ENCODE measurements at places on chromosomes 5 and 9. TPM values are rescaled to one million over a fixed set of nuclear protein-coding genes. Genes with fewer than 3 reads are reported as not detected.

The SAP30L gene
- 13.2 TPM for total RNA-seq

The CDO1 gene
- total RNA-seq = 18.4 TPM

The HBEGF gene
- total RNA-seq = 2.4 TPM

The CDH10 gene
- total RNA-seq = 0.65 TPM

The KIF12 gene
- 0.59 TPM for total RNA-seq

The EIF4E1B gene
- 0.68 TPM for total RNA-seq

The PCDHA11 gene
- total RNA-seq = 6.3 TPM

The SPINK4 gene
- total RNA-seq = not detected

The SLC44A1 gene
- 41.4 TPM for total RNA-seq

The KYAT1 gene
- total RNA-seq = 29.1 TPM

The NDST1 gene
- total RNA-seq = 45.6 TPM

The MTMR12 gene
- 20.0 TPM for total RNA-seq

The LCP2 gene
- total RNA-seq = not detected

The BTNL9 gene
- total RNA-seq = 0.24 TPM

The CACNA1B gene
- 1.5 TPM for total RNA-seq

The HRH2 gene
- 0.19 TPM for total RNA-seq

The PCDHGA9 gene
- total RNA-seq = 2.2 TPM

GRCh38 chr5:112634166-112634565, 103.5 kb upstream of the APC start:
- no peaks in the 10 kb centered on the region for H3K27me3 ChIP-seq
- no peaks in the 10 kb centered on the region for H3K36me3 ChIP-seq
- H3K4me1 ChIP-seq = no peaks in the 10 kb centered on the region
- no peak overlapping the region for H3K27ac ChIP-seq
- no peak for DNase-seq

GRCh38 chr9:115362640-115363039, 244.7 kb upstream of the TNC start:
- no peaks in the 10 kb centered on the region for H3K27me3 ChIP-seq
- H3K4me1 ChIP-seq = peaks cover 11% of the 10 kb centered on the region
- H3K4me3 ChIP-seq = no peak overlapping the region
- no peaks in the 10 kb centered on the region for H3K36me3 ChIP-seq
- DNase-seq = no peak
- H3K27ac ChIP-seq = no peak overlapping the region

DNA sequence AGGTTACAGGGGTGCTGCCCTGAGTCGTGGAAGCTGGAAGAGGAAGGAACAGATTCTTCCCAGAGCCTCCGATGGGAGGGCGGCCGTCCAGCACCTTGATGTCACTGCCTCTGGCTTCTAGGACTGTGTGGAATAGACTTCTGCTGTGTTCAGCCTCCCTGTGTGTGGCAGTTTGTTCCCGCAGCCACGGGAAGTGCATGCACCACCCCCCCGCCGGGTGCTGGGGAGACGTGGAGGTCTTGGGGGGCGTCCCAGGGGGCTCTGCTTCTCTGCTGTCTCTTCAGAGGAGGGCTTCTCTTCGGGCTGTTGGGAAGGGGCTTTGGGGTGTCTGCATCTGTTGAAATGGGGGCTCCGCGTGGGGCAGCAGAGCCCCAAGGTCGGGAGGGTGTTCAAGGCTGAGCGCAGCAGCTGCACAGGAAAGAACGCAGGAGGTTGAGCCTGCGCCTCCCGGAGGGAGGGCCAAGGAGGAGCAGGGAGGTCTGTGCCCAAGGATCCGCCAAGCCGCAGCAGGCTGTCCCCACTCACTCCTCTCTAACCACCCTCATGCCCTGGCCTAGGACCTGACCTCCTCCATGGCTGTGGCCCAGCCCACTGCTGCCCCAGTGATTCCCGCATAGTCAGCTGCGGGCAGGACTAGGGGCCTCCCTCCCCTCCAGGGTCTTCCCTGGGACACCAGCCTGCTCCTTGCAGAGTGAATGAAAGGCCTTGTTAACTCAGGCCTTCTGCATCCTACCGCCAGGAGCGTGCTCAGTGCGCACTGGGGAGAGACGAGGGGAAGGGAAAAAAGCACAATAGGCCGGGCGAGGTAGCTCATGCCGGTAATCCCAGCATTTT, 45.0 kb downstream of the ROPN1L start:
- no peaks in the 10 kb centered on the region for H3K27me3 ChIP-seq
- no peaks in the 10 kb centered on the region for H3K4me1 ChIP-seq
- no peak overlapping the region for H3K27ac ChIP-seq
- DNase-seq = no peak
- H3K36me3 ChIP-seq = no peaks in the 10 kb centered on the region

GRCh38 chr5:127931396-127931795, 152.2 kb upstream of the SLC12A2 start:
- H3K36me3 ChIP-seq = no peaks in the 10 kb centered on the region
- peaks cover 30% of the 10 kb centered on the region for H3K4me1 ChIP-seq
- H3K27me3 ChIP-seq = peaks cover 65% of the 10 kb centered on the region
- no peak overlapping the region for H3K4me3 ChIP-seq

GRCh38 chr5:137341831-137342230, 157.3 kb downstream of the SPOCK1 start:
- H3K4me1 ChIP-seq = peaks cover 20% of the 10 kb centered on the region
- H3K4me3 ChIP-seq = no peak overlapping the region
- no peak for DNase-seq

GRCh38 chr9:7973123-7973522, 173.5 kb upstream of the DMAC1 start:
- H3K4me3 ChIP-seq = no peak overlapping the region
- DNase-seq = no peak
- no peaks in the 10 kb centered on the region for H3K4me1 ChIP-seq

DNA sequence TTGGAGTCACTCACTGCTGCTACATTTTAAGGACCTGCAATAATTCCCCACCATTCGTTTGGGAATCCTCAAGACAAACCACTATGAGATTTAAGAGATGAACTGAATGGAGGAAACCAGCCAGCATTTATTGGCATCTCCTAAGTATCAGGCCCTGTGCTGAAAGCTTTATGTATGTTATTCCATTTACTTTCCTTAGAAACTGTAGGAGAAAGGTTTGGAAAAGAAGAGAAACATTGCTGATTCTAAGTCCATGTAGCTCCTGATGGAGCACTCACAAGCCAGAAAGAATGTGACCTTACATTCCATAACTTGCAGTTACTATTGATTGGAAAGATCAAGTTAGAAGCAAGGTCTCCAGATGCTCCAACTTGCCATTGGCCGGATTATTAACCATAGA, 267.4 kb downstream of the GAS1 start:
- no peak overlapping the region for H3K27ac ChIP-seq
- DNase-seq = no peak
- H3K36me3 ChIP-seq = no peaks in the 10 kb centered on the region
- no peaks in the 10 kb centered on the region for H3K27me3 ChIP-seq

DNA sequence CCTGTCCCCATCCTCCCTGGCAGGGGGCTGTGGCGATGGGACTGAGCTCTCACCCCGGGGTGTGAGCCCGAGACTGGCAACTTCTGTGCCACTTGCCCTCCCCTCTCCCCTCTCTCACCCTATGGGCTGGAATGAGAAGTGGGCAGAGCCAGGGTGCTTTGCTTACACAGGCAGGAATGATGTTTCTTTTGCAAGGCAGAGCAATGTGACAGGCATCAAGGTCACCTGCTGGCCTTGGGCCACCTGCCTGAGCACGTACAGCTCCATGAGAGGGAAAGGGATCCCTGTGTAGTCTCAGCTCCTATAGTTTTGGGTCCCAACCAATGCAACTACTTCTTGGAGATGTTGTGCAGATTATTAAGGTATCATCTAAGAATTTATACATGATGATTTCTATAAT, 252.8 kb upstream of the DAP start:
- H3K4me1 ChIP-seq = peaks cover 10% of the 10 kb centered on the region
- DNase-seq = no peak
- no peak overlapping the region for H3K4me3 ChIP-seq
- no peak overlapping the region for H3K27ac ChIP-seq

GRCh38 chr9:129322641-129323375, 144.7 kb upstream of the IER5L start:
- no peak overlapping the region for H3K4me3 ChIP-seq
- H3K27me3 ChIP-seq = no peaks in the 10 kb centered on the region
- no peak overlapping the region for H3K27ac ChIP-seq

- peaks cover 19% of the 10 kb centered on the region for H3K4me1 ChIP-seq
- DNase-seq = no peak
- H3K36me3 ChIP-seq = no peaks in the 10 kb centered on the region
- H3K27ac ChIP-seq = no peak overlapping the region
- H3K4me3 ChIP-seq = no peak overlapping the region
- no peaks in the 10 kb centered on the region for H3K27me3 ChIP-seq
Observed at GRCh38 chr9:133738640-133739225, 581 bp upstream of the SARDH start.

- H3K4me3 ChIP-seq = no peak overlapping the region
- H3K4me1 ChIP-seq = no peaks in the 10 kb centered on the region
- DNase-seq = no peak
- H3K27me3 ChIP-seq = no peaks in the 10 kb centered on the region
- no peaks in the 10 kb centered on the region for H3K36me3 ChIP-seq
Observed at GRCh38 chr5:124330595-124331220, 415.7 kb downstream of the ZNF608 start.

DNA sequence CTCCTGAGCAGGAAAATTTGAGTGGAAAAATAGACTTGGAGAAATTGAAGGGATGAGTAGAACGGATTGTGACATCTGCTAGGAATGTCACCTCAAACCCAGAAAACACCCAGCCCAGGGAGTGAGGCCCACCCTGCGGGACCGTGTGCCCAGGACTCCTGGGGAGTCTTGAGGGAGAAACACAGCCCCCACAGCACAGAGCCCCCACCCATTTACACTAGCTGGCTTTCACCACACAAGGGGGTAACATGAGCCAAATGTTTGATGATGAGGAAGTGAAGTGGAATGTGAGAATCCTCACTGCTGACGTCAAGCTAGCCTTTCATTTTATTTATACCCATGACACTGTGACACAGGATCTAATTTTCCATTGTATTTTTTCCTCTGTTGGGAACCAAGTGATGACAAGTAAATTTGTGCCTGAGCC, 42.8 kb upstream of the PDE8B start:
- H3K4me3 ChIP-seq = no peak overlapping the region
- no peaks in the 10 kb centered on the region for H3K27me3 ChIP-seq
- no peak for DNase-seq
- H3K36me3 ChIP-seq = no peaks in the 10 kb centered on the region
- H3K27ac ChIP-seq = no peak overlapping the region

DNA sequence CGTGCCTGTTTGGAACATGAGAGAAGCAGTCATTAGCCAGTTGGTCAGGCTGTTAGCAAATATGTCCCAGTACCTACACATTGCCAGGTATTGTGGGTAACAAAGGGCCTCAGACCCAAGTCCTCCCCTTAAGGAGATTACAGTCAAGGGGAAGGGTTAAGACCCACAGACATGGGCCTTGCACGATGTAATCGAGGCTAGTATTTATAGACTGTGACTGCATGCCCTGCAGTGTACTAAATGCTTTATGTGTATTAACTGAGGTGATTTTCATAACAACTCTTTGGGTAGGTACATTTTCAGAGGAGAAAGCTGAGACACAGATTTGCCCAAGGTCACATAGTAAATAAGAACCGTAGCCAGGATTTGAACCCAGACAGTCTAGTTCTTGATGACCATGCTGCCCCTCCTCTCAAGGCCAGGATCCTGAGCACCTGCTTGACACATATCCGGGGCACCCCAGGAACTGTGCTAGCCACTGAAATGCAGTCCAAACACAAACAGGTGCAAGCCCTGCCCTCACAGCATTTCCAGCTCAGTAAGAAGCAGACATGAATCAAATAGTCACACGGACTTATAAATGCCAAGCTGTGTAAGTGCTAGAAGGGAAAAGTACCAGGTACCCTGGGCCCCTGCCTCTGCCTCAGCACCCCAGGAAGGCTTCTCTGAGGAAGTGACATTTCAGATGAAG, 32.0 kb upstream of the GRPEL2 start:
- H3K4me3 ChIP-seq = no peak overlapping the region
- H3K4me1 ChIP-seq = no peaks in the 10 kb centered on the region
- H3K27me3 ChIP-seq = no peaks in the 10 kb centered on the region
- no peaks in the 10 kb centered on the region for H3K36me3 ChIP-seq
- DNase-seq = no peak

DNA sequence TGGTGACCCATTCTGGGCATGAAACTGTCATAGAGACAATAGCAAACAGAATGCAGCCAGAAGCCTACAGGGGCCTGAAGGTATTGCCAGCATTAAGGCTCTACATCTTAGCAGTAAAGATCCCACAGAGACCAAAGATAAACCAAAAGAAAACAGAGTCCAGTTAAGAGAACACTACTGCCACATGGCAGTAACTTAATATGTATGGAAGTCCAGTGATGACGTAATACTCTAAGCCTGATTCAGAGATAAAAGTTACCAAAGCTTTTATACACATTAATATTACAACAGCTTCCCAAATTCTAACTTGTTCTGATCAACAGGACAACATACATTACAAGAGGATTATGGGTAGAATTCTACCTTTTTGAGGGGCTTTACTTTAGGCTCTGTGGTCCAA, 371.5 kb downstream of the PRELID2 start:
- no peak for DNase-seq
- no peaks in the 10 kb centered on the region for H3K4me1 ChIP-seq
- no peaks in the 10 kb centered on the region for H3K27me3 ChIP-seq
- H3K27ac ChIP-seq = no peak overlapping the region

- peaks cover 25% of the 10 kb centered on the region for H3K4me1 ChIP-seq
- H3K27ac ChIP-seq = no peak overlapping the region
- no peak for DNase-seq
- H3K36me3 ChIP-seq = no peaks in the 10 kb centered on the region
- H3K27me3 ChIP-seq = no peaks in the 10 kb centered on the region
Observed at GRCh38 chr9:34653151-34654072, 1.4 kb downstream of the IL11RA start.

DNA sequence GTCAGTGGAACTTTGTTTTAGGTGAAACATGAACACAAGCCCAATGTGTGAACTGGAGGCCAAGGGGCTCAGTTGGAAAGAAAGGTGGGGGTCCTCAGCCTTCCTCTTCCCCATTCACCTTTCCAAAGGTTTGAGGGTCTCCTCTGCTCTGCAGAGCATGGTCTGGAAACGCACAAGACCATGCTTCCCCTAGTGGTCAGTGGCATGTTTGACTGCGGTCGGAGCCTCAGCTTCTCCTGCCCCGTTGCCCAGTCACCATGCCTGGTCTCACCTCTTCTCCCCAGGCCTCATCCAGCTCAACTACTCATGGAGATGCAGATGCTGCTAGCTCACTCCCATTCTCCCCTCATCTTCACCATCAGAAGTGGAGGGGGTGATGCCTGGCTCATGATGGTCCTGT, 340.3 kb downstream of the GADD45G start:
- no peak overlapping the region for H3K27ac ChIP-seq
- H3K4me1 ChIP-seq = no peaks in the 10 kb centered on the region
- DNase-seq = peak; percentile 21

GRCh38 chr5:14105718-14106410, 37.3 kb upstream of the TRIO start:
- no peaks in the 10 kb centered on the region for H3K27me3 ChIP-seq
- no peak overlapping the region for H3K27ac ChIP-seq

- H3K36me3 ChIP-seq = no peaks in the 10 kb centered on the region
- H3K27ac ChIP-seq = no peak overlapping the region
- DNase-seq = no peak
- H3K4me3 ChIP-seq = no peak overlapping the region
- no peaks in the 10 kb centered on the region for H3K27me3 ChIP-seq
Observed at GRCh38 chr9:63859475-63860215, 1425.4 kb downstream of the FOXD4L5 start.

- peaks cover 9% of the 10 kb centered on the region for H3K36me3 ChIP-seq
- H3K27me3 ChIP-seq = no peaks in the 10 kb centered on the region
- no peak for DNase-seq
- no peak overlapping the region for H3K27ac ChIP-seq
Observed at GRCh38 chr5:57193757-57194413, 20.0 kb downstream of the GPBP1 start.

Measured in neural progenitor cell (in vitro differentiated cells).